Naive thymus-derived CD8-positive, alpha-beta T cell (primary cell): ENCODE measurements at places on chromosomes 3 and 15. TPM values are rescaled to one million over a fixed set of nuclear protein-coding genes. Genes with fewer than 3 reads are reported as not detected.
A peak's percentile ranks its signal among the peaks of the same experiment; 100 is the strongest.

DNA sequence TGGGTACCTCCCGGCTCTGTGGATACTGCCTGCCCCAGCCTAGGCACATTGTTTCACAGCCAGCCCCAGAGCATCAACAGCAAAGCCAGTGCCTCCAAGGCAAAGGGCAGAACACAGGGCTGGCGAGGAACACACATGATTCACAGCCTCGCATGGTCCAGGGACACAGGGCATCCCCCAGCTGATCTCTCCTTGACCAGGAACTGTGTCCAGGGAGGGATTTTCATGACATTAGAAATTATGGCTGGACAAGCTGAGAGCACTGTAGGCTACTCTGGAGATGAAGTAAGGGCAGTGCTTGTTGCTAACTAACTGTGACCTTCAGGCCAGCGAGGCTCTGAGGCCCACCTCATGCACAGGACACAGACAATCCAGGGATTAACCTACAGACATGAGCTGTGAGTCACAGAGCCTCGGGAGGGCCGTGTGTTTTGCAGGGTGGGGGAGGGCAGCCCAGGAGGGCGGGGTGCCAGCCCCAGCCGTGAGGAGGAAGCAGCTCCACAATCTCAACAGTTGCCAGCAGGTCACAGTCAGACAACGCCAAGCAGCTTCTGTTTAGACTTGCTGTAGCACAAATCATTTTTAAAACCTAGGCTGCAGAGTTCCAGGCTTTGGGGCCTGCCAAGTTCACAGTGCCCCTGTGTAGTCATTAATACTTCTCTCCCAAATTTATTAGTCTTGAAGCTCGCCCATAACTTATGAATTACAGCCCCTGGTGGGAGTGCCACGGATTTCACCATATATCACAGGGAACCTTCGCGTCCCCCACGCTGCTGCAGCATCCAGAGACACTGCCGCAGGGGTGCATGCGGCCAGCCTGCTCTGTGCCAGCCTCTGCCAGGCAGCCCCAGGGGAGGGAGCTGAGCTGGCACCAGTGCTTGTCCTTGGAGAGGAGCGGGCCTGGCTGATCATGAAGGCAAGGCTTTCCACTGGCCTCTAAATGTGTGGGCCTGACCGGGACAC, 114.7 kb downstream of the ETFA start:
- H3K27me3 ChIP-seq = peaks cover 3% of the 10 kb centered on the region
- peaks cover 4% of the 10 kb centered on the region for H3K4me1 ChIP-seq
- DNase-seq = no peak
- H3K4me3 ChIP-seq = no peak overlapping the region
- H3K36me3 ChIP-seq = no peaks in the 10 kb centered on the region

ZMYND10 gene
- not detected for polyA plus RNA-seq

MUSTN1 gene
- polyA plus RNA-seq = not detected

DNA sequence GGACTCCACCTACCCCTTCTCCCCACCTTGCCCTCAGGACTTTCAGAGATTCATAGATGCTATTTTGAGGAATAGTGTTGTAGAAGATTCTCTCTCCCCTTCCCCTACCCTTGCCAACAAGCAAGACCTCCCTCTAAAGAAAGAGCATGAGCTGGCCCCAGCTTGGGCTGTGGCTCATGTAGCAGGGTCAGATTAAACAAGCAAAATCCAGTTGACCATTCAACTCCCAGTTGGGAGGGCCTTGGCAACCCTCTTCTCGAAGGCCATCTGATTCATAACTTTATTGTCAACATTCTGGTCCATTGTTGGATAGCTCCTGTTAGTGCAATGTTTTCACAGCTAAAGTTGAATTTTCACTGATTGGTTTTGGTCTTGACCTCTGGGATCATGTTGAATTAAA, 41.1 kb downstream of the TNFAIP8L3 start:
- H3K4me1 ChIP-seq = no peaks in the 10 kb centered on the region
- no peak overlapping the region for H3K27ac ChIP-seq
- no peak for DNase-seq
- H3K27me3 ChIP-seq = peaks cover 7% of the 10 kb centered on the region
- H3K4me3 ChIP-seq = no peak overlapping the region

DNA sequence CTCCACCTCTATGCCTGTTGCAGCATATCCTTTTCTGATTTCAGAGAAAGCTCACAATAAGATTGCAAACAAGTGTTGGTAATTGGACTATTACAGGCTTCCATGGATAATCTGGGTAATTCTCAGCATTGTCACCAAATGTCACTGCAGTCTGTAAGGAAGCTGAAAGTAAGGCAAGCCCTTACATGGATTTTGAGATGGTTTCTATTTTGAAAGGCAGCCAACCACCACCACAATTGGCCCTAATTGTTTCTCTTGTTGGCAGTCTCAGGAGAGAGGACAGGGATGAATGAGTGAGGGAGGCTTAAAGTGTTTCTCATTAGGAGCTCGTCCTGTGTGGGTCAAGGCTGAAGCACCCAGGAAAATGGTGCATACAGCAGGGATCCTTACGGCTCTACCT, 879.9 kb downstream of the TUSC7 start:
- H3K27me3 ChIP-seq = no peaks in the 10 kb centered on the region
- DNase-seq = no peak
- no peaks in the 10 kb centered on the region for H3K36me3 ChIP-seq
- no peak overlapping the region for H3K4me3 ChIP-seq
- H3K27ac ChIP-seq = no peak overlapping the region

PLEKHO2 gene
- polyA plus RNA-seq = 8.9 TPM

TXNRD3 gene
- polyA plus RNA-seq = 5.0 TPM

GRCh38 chr3:106881186-106881585, 496.1 kb upstream of the CCDC54 start:
- H3K27ac ChIP-seq = no peak overlapping the region
- no peak for DNase-seq
- no peak overlapping the region for H3K4me3 ChIP-seq

DNA sequence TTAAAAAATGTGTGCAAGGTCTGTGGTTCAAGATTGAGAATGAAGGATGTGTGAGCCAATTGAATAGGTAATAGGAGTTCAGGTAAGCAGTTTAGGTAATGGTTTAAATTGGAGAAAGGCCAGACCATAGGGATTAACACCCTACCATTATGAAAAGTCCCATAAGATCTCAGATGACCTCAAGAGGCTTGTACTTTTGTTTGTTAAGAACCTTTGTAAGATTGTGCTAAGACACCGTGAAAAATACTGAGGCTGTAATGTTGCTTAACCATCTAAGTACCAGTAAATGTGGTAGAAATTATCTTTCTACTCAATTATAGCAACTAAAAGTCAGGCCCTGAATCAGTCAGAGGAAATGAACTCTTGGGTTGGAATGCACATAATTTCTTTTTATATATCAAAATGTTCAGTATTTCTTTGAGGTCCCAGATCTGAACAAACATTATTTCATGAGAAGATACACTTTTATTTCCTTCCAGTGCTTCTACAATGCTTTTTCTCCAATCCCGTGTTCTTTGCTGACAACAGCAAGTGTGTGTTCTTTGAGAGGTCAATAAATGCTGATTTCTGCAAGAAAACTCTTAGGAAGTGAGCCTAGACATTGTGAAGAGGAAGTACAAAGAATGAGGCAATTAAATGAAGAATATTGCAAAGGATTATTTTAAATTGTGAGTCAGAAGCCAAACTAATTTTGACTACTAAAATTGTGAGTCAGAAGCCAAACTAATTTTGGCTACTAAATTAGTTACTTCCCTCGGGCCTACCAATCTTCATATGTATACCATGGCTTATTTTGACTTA, 66.4 kb downstream of the TCF12 start:
- H3K27ac ChIP-seq = no peak overlapping the region
- H3K4me3 ChIP-seq = no peak overlapping the region
- no peak for DNase-seq
- H3K27me3 ChIP-seq = no peaks in the 10 kb centered on the region
- peaks cover 23% of the 10 kb centered on the region for H3K4me1 ChIP-seq

GRCh38 chr3:128054367-128054766, 2.1 kb downstream of the SEC61A1 start:
- H3K27me3 ChIP-seq = no peaks in the 10 kb centered on the region
- peak overlapping the region; percentile 56 for H3K27ac ChIP-seq
- peaks cover 44% of the 10 kb centered on the region for H3K4me1 ChIP-seq
- DNase-seq = no peak
- H3K4me3 ChIP-seq = peak overlapping the region; percentile 96
- H3K36me3 ChIP-seq = no peaks in the 10 kb centered on the region

DNA sequence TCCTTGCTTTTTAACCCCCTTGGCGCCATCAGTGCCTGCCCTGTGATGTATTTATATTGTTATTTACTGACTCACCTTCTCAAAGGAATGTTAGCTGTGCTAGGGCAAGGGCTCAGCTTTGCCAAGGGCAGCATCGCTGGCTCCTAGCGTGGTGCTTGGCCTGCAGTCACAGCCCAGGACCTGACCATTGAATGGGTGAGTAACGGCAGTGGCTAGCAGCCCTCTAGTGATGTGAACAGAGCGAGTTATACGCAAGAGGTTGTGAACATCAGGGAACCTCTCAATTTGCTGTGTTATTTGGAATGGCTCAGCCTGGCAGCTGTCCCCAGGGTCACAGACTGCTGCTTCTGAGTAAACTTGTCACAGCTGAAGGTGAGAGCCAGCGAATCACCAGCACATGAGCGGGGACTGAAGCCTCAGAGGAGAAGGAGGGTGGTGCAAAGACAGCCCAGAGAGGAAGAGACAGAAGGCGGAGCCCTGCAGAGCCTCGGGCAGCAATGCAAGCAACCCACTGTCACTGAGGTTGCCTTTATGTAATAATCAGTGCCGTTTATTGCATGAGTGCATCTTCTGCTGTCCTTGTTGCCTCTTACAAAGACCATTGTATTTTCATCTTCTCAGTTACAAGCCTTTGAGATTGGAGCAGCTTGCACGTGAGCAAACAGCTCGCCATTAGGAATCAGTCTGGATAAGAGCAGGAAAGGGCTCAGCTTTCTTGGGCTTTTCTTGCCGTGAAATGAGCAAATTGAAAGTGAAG, 158.3 kb downstream of the SLCO3A1 start:
- H3K4me1 ChIP-seq = peaks cover 69% of the 10 kb centered on the region
- no peak overlapping the region for H3K4me3 ChIP-seq
- peaks cover 2% of the 10 kb centered on the region for H3K36me3 ChIP-seq
- H3K27me3 ChIP-seq = no peaks in the 10 kb centered on the region

- H3K4me1 ChIP-seq = no peaks in the 10 kb centered on the region
- H3K36me3 ChIP-seq = peaks cover 18% of the 10 kb centered on the region
- H3K27ac ChIP-seq = no peak overlapping the region
Measured at GRCh38 chr3:57917601-57918000, 90.6 kb upstream of the FLNB start.

- H3K4me3 ChIP-seq = peak overlapping the region; percentile 63
- H3K36me3 ChIP-seq = peaks cover 8% of the 10 kb centered on the region
- H3K4me1 ChIP-seq = peaks cover 16% of the 10 kb centered on the region
- no peak overlapping the region for H3K27ac ChIP-seq
- peak; percentile 20 for DNase-seq
Measured at GRCh38 chr3:9704347-9705322, 1.0 kb downstream of the CPNE9 start.

DNA sequence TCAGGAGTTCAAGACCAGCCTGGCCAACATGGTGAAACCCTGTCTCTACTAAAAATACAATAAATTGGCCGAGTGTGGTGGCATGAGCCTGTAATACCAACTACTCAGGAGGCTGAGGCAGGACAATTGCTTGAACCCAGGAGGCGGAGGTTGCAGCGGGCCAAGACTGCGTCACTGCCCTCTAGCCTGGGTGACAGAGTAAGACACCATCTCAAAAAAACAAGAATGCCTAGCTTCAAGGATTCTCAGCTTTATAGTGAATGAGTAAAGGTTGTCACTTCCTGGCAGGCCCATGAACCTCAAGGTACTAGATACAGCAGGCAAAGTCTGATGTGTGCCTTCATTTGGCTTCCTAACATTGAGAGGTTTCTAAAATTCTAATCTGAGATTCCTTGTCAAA, 14.4 kb downstream of the THOC7 start:
- H3K27ac ChIP-seq = peak overlapping the region; percentile 54
- H3K4me1 ChIP-seq = peaks cover 8% of the 10 kb centered on the region
- H3K36me3 ChIP-seq = no peaks in the 10 kb centered on the region
- H3K4me3 ChIP-seq = no peak overlapping the region
- H3K27me3 ChIP-seq = no peaks in the 10 kb centered on the region

DNA sequence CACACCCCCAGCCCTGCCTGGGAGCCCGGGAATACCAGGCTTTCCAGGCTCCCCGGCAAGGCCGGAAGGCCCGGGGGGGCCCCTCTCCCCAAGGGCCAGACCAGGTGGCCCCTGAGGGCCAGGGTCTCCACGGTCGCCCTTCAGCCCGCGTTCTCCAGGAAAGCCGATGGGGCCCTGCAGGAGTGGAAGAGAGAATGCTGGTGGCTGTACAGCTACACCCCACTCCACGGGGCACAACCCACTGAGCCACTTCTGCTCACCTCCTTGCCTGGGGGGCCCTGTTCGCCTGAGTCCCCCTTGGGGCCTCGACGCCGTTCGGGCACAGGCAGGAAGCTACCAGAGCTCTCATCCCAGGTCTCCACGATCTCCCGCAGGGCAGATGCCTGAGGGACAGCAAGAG, 11.8 kb upstream of the UCN2 start:
- no peaks in the 10 kb centered on the region for H3K4me1 ChIP-seq
- H3K36me3 ChIP-seq = no peaks in the 10 kb centered on the region
- no peak for DNase-seq
- no peak overlapping the region for H3K27ac ChIP-seq

- H3K4me1 ChIP-seq = no peaks in the 10 kb centered on the region
- H3K27me3 ChIP-seq = no peaks in the 10 kb centered on the region
- H3K36me3 ChIP-seq = peaks cover 8% of the 10 kb centered on the region
- no peak for DNase-seq
Measured at GRCh38 chr3:541062-541801, 344.7 kb downstream of the CHL1 start.

DNA sequence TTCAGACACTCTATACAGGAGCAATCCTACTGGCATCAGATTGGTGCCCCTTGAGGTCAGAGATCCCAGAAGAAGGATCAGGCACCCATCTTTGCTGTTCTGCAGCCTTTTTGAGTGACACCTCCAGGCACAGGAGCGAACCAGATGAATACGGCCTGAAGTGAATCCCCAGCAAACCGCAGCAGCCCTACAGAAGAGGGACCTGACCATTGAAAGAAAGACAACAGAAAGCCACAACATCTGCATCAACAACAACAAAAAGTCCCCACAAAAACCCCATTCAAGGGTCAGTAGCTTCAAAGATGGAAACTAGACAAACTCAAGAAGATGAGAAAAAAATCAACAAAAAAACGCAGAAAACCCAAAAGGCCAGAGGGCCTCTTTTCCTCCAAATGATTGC, 130.4 kb downstream of the PPM1L start:
- DNase-seq = no peak
- H3K27ac ChIP-seq = no peak overlapping the region
- no peaks in the 10 kb centered on the region for H3K4me1 ChIP-seq
- H3K36me3 ChIP-seq = no peaks in the 10 kb centered on the region
- no peak overlapping the region for H3K4me3 ChIP-seq
- no peaks in the 10 kb centered on the region for H3K27me3 ChIP-seq

- no peaks in the 10 kb centered on the region for H3K4me1 ChIP-seq
- H3K4me3 ChIP-seq = no peak overlapping the region
- H3K27me3 ChIP-seq = no peaks in the 10 kb centered on the region
- no peak for DNase-seq
Measured at GRCh38 chr3:41987627-41988026, 25.7 kb upstream of the ULK4 start.

GRCh38 chr15:92505611-92506010, 111.9 kb downstream of the ST8SIA2 start:
- no peak for DNase-seq
- peaks cover 1% of the 10 kb centered on the region for H3K36me3 ChIP-seq
- H3K4me1 ChIP-seq = peaks cover 6% of the 10 kb centered on the region
- H3K27me3 ChIP-seq = peaks cover 3% of the 10 kb centered on the region
- H3K4me3 ChIP-seq = no peak overlapping the region

- H3K27me3 ChIP-seq = no peaks in the 10 kb centered on the region
- no peak for DNase-seq
- H3K4me1 ChIP-seq = peaks cover 25% of the 10 kb centered on the region
- H3K27ac ChIP-seq = peak overlapping the region; percentile 40
Measured at GRCh38 chr3:195147649-195148080, 123.3 kb downstream of the XXYLT1 start.

PXYLP1 gene
- 16.9 TPM for polyA plus RNA-seq
